ENCODE measurements at places on chromosomes 5 and 9.

GRCh38 chr5:146633323-146633764 is 117.4 kb upstream of the GPR151 start:
- DNase-seq = peak; percentile 85

DNA sequence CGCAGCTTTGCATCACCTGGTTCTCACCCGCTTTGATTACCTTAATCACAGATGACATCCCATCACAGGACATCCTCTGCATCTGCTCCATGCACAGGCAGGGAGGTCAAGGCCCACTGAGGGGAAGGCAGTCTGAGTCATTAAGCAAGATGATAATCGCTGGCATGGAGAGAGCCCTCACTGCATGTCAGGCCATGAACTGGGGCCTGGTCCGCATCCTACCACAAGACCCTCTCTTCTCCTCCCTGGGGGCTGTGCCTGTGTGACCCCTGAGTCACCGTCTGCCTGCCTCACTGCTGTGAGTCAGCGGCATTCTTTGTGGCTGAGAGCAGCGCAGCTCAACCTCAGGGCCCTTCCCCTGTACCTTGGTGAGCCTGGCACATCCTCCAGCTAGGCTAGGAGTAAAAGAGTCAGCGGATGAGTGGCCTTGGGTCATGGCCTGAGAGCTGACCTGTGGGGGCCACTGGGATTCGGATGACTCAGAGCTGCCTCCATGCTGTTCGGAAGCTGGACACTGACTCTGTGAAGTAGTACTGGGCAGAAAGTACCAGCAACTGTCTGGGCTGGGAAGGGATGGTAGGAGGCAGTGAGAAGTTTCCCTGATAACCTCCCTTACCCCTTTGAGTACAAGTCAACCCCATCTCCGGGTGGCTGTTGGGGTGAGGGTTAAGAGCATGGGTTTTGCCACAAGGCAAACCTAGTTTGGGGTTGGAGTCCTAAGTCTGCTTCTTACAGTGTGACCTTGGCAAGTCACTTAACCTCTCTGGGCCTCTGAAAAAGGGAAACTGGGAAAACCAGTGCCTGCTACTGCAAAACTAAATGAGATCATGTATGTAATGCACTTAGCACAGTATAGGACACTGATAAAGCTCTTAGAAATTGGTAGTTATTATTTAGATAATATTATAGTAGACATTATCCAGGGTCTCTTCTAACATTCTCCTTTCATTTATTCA is 14.6 kb upstream of the ARSI start:
- peak; percentile 99 for DNase-seq

DNA sequence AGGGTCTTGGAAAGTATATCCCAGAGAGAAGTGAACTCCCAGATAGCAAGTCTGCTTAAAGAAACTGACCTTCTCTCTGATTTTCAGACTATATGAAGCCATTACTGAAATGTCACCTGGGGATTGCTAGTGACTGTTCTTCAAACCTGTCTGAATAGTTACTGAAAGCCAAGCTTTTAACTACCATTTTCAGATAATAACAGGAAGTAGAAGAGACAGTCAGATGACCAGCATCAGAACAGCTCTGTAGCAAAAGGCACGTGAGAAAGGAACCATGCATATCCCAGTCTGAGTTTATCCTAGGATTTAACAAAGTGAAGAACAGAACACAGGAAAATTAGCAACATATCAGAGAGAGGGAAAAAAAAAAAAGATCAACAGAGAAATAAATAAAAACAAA is 74.9 kb upstream of the SELENOP start:
- DNase-seq = no peak

GRCh38 chr5:132810605-132811004 is 2.5 kb upstream of the SOWAHA start:
- no peak for DNase-seq

DNA sequence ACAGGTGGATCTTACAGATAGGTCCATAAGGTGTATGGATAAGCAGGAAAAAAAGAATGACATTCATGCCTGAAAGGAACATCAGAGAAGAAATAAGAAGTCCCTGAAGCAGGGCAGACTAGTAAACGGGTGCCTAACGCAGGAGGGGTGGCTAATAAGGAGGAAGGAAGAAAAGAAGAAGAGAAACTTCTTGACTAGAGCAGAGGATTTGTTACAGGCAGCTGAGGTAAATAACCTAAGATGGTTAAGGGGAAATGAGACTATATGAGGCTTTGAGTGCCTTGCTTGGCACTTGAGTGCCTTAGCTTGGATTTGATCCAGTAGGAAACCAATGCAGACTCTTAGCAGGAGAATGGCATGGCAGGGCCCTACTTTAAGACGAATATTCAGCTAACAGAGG is 313.5 kb upstream of the PDE4D start:
- DNase-seq = no peak

DNA sequence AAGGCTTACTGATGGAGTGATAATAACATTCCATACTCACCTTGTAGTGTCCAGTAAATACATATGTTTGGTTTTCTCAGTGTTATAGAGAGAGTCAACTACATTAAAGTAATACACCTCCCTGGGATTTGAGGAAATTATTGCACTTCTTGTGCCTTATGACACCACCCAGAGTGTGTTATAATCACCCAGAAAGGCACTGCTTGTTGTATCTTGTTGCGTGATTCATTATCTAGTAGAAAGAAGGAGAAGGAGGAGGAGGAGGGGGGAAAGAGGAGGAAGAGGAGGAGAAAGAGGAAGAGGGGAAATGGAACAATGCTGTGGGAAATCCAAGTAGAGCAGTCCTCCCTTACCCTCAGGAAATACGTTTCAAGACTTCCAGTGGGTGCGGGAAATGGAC is 661.8 kb upstream of the WWC1 start:
- DNase-seq = no peak

DNA sequence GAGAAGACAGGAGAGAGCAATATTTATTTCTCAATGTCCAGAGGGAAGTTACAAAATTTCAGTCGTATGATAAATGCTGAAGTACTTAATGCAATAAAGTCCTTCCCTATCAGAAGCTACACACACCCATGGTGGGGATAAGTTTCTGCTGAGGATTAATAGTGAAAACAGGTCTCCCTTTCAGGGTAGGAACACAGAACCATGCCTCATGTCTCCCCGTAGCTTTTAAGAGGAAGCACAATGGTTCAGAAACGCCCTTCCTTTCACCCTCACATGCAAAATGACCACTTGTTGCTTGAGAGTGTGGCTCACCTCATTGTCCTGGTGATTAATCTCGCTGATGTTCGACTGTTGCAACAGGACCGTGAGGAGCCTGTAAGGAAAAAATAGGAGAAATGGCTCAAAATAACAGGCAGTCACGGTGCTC is 73.6 kb downstream of the ANKRD55 start:
- DNase-seq = no peak

DNA sequence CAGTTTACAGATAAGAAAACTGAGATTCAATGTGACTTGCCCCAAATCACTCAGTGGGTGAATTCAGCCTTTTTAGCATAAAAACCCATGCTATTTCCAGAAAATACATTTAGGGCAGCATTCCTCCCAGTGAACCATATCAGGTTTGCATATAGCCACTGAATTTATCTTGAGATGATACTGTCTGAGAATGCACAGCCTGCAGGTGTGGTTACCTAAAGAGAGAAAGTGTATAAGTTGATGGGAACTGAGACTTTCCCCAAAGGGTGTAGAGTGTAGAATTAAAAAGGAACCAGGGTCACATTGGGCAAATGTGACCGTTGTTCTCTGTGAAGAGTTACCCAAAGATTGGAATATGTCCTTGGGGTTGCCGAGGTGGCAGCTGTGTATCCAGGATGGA is 100.0 kb upstream of the PIK3R1 start:
- no peak for DNase-seq

DNA sequence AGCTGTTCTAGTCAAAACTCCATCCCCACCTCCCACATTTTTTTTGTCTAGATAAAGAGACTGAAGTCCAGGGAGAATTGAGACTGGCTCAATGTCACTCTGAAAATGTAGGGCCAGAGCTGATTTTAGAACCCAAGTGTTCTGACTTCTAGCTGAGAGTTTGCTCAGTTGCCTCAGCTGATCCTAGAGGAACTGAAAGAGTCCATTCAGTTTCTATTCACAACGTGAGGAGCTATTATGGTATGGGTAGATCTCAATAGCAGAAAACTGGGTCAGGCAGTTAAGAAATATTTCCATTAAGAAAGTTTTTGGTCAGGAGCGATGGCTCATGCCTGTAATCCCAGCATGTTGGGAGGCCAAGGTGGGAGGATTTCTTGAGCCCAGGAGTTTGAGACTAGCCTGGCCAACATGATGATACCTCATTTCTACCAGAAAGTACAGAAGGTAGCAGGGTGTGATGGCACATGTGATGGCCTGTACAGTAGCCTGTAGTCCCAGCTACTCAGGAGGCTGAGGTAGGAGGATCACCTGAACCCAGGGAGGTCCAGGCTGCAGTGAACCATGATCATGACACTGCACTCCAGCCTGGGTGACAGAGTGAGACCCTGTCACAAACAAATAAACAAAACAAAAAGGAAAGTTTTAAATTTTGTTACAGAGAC is 61.7 kb downstream of the GLRA1 start:
- DNase-seq = no peak

- peak; percentile 21 for DNase-seq
These were observed 75.4 kb upstream of the ANKH start for GRCh38 chr5:14946815-14947620.

GRCh38 chr5:132841305-132841704 is 10.9 kb upstream of the SHROOM1 start:
- no peak for DNase-seq

GRCh38 chr9:18575686-18576085 is 101.7 kb downstream of the ADAMTSL1 start:
- DNase-seq = no peak

GRCh38 chr5:164235300-164235891 is 730.0 kb downstream of the MAT2B start:
- DNase-seq = no peak

- DNase-seq = no peak
These were observed 66.5 kb downstream of the EPB41L4B start for GRCh38 chr9:109254317-109254716.

DNA sequence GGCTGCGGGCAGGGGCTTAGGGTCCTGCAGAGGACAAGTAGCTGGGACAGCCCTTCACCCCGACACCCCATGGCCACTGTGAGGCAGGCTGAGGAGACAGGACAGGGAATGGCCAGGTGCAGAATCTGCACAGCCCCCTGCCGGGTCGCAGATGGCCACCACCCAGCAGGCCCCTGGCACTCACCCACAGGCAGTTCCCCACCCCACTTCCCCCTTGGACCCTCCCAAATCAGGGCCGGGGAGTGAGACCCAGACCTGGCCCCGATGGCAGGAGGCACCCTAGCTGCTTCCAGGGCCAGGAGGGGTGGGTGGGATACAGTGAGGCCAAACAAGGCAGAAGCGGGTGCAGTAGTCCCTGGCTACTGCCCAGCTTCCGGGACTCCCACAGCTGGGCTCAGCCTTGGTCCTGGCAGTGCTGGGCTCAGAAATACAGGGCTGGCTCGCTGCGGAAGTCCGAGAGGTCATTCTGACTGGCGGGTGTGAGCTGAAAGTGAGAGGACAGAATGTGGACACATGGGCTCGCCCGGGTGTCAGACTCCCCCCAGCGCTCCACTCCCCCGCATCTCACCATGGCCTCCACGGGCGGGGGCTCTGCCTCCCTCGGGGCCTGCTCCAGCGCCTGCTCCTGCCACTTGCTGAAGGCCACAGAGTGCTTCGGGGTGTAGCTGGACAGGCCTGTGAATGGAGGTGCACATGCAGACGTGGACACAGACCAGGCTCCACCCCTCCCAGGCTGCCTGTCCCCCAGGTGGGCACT is 3.4 kb downstream of the SSNA1 start:
- no peak for DNase-seq

DNA sequence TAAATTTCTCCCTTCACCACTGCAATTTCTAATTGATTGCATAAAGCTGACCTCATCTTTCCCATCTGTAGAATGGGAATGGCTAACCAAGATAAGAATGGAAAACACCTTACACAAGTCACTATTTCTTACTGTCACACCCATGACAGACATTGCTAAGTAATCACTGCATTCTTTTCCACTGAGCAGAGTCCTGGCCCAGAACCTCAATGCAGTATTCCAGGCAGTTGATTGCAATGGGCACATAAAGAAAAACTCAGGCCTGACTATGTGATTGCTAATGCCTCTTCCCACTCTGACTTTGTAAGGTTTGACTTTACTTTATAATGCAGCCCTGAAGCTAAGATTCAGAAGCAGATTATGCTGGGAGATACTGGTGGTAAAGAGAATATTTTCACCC is 29.3 kb downstream of the TRIM32 start:
- DNase-seq = no peak
